Activated T-helper 2 cell treated with anti-CD3 and anti-CD28 coated beads, Interferon-gamma antibody, Interleukin-2, Interleukin-4, amounts not matched to agents 10 μg/mL and 5 μg/mL and 100 μg/mL, durations not matched to agents 14 hours and 24 hours and 36 hours (primary cell): ENCODE measurements at places on chromosomes 5 and 9. TPM values are rescaled to one million over a fixed set of nuclear protein-coding genes. Genes with fewer than 3 reads are reported as not detected.
A peak's percentile ranks its signal among the peaks of the same experiment; 100 is the strongest.

TLR4 gene
- not detected in 2 replicates for total RNA-seq

DIRAS2 gene
- 0.05 TPM in 1 of 2 replicates, not detected in the other for total RNA-seq

JAKMIP2 gene
- 4.1 and 4.9 TPM in 2 replicates for total RNA-seq

FRRS1L gene
- total RNA-seq, result not detected in 2 replicates

PRSS3 gene
- not detected in 2 replicates for total RNA-seq

PCDHB12 gene
- not detected in 2 replicates for total RNA-seq

PCDHA9 gene
- total RNA-seq, result not detected in 2 replicates

DNA sequence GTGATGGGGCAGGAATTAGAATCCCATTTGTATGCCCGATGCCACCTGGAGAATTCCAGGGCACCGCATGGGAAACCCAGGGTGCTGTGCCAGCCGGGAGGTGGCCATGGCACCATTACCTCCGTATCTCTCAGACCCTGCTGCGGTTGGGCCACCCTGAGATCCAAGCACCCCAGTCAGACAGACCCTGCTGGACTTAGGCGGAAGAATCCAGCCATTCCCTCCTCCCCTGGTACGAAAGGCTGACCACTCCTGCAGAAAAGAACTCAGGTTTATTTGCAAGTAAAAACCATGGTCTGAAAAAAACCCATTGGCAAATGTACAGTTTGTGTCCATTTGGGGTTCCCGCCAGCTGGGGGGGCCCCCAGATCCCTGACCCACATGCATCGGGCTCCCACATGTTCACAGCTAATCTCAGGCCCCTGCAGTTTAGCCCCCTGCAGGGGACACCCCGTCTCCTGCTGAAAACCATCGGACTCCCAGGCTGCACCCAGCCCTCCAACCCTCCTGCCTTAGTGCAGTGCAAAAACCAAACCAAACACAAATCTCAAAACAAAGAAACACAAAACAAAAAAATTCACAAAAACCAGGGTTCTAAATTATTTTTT, 23.6 kb upstream of the SARDH start:
- H3K4me3 ChIP-seq, result no peak overlapping the region
- H3K27ac ChIP-seq, result no peak overlapping the region
- DNase-seq, result no peak
- no peaks in the 10 kb centered on the region for H3K4me1 ChIP-seq
- no peaks in the 10 kb centered on the region for H3K36me3 ChIP-seq

- no peak overlapping the region for H3K27ac ChIP-seq
- H3K27me3 ChIP-seq, result no peaks in the 10 kb centered on the region
- DNase-seq, result no peak
- no peak overlapping the region for H3K4me3 ChIP-seq
- H3K36me3 ChIP-seq, result no peaks in the 10 kb centered on the region
- H3K4me1 ChIP-seq, result no peaks in the 10 kb centered on the region
Measured at GRCh38 chr5:92864591-92864990, 716.4 kb downstream of the NR2F1-AS1 start.

GRCh38 chr5:14365831-14366430, 215.7 kb upstream of the OTULINL start:
- H3K27ac ChIP-seq, result peak overlapping the region; percentile 60
- no peaks in the 10 kb centered on the region for H3K36me3 ChIP-seq
- H3K4me3 ChIP-seq, result no peak overlapping the region
- no peaks in the 10 kb centered on the region for H3K27me3 ChIP-seq
- peak; percentile 16 for DNase-seq

- no peak for DNase-seq
- H3K27ac ChIP-seq, result peak overlapping the region; percentile 96
- H3K36me3 ChIP-seq, result peaks cover 77% of the 10 kb centered on the region
- H3K27me3 ChIP-seq, result no peaks in the 10 kb centered on the region
- H3K4me3 ChIP-seq, result peak overlapping the region; percentile 94
Measured at GRCh38 chr9:101397746-101398067, 711 bp downstream of the MRPL50 start.

DNA sequence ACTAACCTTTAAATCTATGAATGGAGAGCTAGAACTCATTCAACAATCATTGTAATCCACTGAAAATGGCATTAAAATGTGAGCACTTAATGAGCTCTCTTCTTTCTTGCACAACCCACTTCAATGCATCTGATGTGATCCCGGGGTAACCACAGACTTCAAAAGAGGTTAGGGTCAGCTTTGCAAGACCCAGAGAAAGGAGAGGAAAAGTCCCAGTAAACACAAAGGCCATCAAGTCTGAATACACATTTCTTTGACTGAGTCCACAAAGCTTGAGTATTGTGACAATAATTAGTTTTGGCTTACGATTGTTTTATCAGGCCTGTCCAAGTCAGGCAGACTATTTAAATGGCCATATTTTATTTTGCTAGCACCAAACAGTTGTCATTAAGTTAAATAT, 148.8 kb upstream of the ZNF608 start:
- no peak overlapping the region for H3K4me3 ChIP-seq
- no peaks in the 10 kb centered on the region for H3K4me1 ChIP-seq
- no peak overlapping the region for H3K27ac ChIP-seq
- H3K27me3 ChIP-seq, result no peaks in the 10 kb centered on the region
- DNase-seq, result no peak

- H3K27ac ChIP-seq, result no peak overlapping the region
- H3K4me3 ChIP-seq, result no peak overlapping the region
- no peaks in the 10 kb centered on the region for H3K36me3 ChIP-seq
- no peak for DNase-seq
- no peaks in the 10 kb centered on the region for H3K4me1 ChIP-seq
- peaks cover 10% of the 10 kb centered on the region for H3K27me3 ChIP-seq
Measured at GRCh38 chr5:147844846-147845245, 13.4 kb upstream of the SPINK1 start.

- peaks cover 4% of the 10 kb centered on the region for H3K4me1 ChIP-seq
- no peak overlapping the region for H3K27ac ChIP-seq
- peak; percentile 33 for DNase-seq
- peaks cover 37% of the 10 kb centered on the region for H3K27me3 ChIP-seq
Measured at GRCh38 chr5:140145818-140146522, 20.2 kb downstream of the IGIP start.

GRCh38 chr5:159788835-159789331, 127.4 kb upstream of the ADRA1B start:
- H3K27me3 ChIP-seq, result peaks cover 11% of the 10 kb centered on the region
- H3K27ac ChIP-seq, result no peak overlapping the region
- H3K4me1 ChIP-seq, result peaks cover 12% of the 10 kb centered on the region

GRCh38 chr5:94025788-94026473, 284.5 kb upstream of the POU5F2 start:
- H3K27ac ChIP-seq, result no peak overlapping the region
- no peak overlapping the region for H3K4me3 ChIP-seq
- no peaks in the 10 kb centered on the region for H3K27me3 ChIP-seq
- DNase-seq, result no peak
- H3K4me1 ChIP-seq, result no peaks in the 10 kb centered on the region

DNA sequence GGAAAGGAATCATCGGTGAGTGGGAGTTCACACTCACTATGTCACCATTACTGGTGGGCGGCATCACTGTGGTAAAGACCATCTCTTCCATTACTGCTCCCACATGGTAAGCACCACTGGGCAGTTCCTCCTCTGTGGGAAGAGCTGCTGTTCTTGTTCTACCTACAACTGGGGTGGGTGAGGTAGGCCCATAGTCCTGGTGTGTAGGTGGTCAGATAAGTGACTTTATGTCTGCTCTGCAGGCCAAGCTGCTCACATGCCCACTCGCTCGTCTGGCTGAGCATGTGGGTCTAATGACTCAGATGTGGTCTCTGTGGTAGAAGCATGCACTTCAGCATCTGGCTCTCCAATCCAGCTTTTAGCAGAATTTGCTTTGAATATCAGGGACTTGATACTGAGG, 82.9 kb downstream of the TMEM215 start:
- peaks cover 6% of the 10 kb centered on the region for H3K27me3 ChIP-seq
- H3K4me1 ChIP-seq, result peaks cover 6% of the 10 kb centered on the region
- H3K4me3 ChIP-seq, result no peak overlapping the region
- DNase-seq, result no peak
- no peaks in the 10 kb centered on the region for H3K36me3 ChIP-seq

DNA sequence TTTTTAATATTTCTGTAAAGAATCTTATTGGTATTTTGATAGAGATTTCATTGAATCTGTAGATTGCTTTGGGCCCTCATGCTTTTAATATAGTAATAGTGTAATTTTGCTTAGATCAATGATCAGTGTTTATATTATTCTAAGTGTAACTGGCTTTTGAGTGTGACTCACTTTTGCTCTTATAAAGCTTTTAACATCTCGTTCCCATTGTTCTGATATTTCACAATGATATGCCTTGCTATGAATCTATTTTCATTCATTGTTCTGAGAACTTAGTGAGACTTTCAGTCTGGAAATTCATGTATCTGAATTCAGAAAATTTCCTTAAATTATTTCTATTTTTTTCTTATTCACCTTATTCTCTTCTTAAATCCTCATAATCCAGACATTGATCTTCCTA, 13.5 kb upstream of the MAMDC2 start:
- H3K27me3 ChIP-seq, result peaks cover 2% of the 10 kb centered on the region
- H3K36me3 ChIP-seq, result no peaks in the 10 kb centered on the region
- no peaks in the 10 kb centered on the region for H3K4me1 ChIP-seq
- no peak overlapping the region for H3K27ac ChIP-seq

GRCh38 chr9:83419961-83420360, 118.2 kb downstream of the FRMD3 start:
- no peaks in the 10 kb centered on the region for H3K36me3 ChIP-seq
- no peak overlapping the region for H3K27ac ChIP-seq
- no peak for DNase-seq
